ENCODE measurements at places on chromosomes 1 and 21.

- H3K27ac ChIP-seq, result no peak overlapping the region
- peak; percentile 56 for DNase-seq
- H3K36me3 ChIP-seq, result peaks cover 3% of the 10 kb centered on the region
Measured at GRCh38 chr1:155938220-155938627, 3.2 kb upstream of the RXFP4 start.

DNA sequence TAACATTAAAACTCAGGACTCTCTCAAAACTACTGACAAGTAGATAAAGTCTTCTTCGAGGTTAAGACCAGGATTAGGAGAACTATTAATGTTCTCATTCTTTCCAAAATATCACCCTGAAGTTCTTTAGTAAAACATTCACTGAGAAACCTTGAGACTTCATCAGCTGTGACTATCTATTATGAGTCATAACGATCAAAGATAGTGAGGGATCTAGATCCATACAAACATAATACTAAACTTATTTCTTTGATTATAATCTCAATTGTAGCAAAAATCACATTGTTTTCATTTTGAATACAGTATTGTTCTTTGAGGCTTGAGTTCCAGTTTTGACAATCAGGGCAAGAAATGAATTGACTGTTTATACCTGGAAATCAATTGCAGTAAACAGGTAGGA lies 11.1 kb downstream of the PYHIN1 start:
- H3K36me3 ChIP-seq, result no peaks in the 10 kb centered on the region
- H3K27me3 ChIP-seq, result no peaks in the 10 kb centered on the region
- H3K27ac ChIP-seq, result no peak overlapping the region

GRCh38 chr1:212237651-212238050 lies 47.6 kb upstream of the PPP2R5A start:
- DNase-seq, result no peak
- no peaks in the 10 kb centered on the region for H3K36me3 ChIP-seq
- no peak overlapping the region for H3K27ac ChIP-seq
- H3K27me3 ChIP-seq, result no peaks in the 10 kb centered on the region
- H3K4me1 ChIP-seq, result no peaks in the 10 kb centered on the region

GRCh38 chr1:207844371-207844770 lies 66.6 kb downstream of the CD34 start:
- H3K27ac ChIP-seq, result no peak overlapping the region
- peaks cover 31% of the 10 kb centered on the region for H3K4me1 ChIP-seq
- H3K4me3 ChIP-seq, result no peak overlapping the region
- DNase-seq, result no peak
- no peaks in the 10 kb centered on the region for H3K27me3 ChIP-seq

- peaks cover 3% of the 10 kb centered on the region for H3K4me1 ChIP-seq
- H3K27ac ChIP-seq, result no peak overlapping the region
- H3K36me3 ChIP-seq, result no peaks in the 10 kb centered on the region
- no peaks in the 10 kb centered on the region for H3K27me3 ChIP-seq
- no peak overlapping the region for H3K4me3 ChIP-seq
Measured at GRCh38 chr1:244952940-244953339, 88.6 kb upstream of the HNRNPU start.

- no peak for DNase-seq
- H3K27ac ChIP-seq, result no peak overlapping the region
- peaks cover 15% of the 10 kb centered on the region for H3K4me1 ChIP-seq
- no peaks in the 10 kb centered on the region for H3K36me3 ChIP-seq
Measured at GRCh38 chr1:212228076-212228475, 57.1 kb upstream of the PPP2R5A start.

DNA sequence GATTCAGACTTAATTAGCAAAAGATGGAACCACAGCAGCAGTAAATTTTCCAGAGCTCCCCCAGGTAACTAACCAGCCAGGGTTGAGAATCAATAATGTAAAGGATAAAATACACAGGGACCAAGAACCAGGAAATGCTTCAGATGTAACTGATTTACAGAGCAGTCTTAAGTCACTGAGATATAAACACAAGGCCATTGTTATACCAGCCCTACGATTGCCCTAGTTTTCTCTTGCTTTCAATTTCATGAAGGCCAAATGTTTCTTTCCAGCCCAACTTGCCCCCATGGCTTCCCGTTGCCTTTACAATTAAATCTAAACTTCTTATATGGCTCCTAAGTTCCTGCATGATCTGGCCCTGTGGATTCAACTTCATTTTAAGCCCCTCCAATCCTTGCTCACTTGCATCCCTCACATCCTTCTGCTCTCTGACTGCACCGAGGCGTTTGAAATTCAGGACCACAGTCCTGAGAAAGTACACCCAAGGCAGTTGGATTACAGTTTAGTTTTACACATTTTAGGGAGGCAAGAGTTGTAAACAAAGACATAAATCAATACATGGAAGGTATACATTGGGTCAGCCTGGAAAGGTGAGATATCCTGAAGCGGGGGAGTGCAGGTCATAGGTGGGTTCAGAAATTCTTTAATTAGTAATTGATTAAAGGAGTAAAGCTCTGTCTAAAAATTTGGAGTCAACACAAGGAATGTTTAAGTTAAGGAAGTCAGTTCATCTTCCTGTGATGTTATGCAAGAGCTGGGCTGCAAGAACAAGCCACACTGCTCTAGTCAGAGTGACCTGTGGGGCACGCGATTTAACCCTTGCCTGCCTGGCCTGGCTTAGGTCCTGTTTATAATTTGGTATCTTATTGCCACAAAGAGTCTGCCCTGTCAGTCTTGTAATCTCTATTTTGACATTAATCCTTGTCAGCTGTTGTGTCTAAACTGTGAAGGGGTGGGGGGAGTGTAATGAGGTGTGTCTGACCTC lies 69.9 kb upstream of the COG2 start:
- no peaks in the 10 kb centered on the region for H3K4me1 ChIP-seq
- H3K36me3 ChIP-seq, result no peaks in the 10 kb centered on the region
- DNase-seq, result no peak
- H3K27ac ChIP-seq, result no peak overlapping the region
- H3K27me3 ChIP-seq, result no peaks in the 10 kb centered on the region

DNA sequence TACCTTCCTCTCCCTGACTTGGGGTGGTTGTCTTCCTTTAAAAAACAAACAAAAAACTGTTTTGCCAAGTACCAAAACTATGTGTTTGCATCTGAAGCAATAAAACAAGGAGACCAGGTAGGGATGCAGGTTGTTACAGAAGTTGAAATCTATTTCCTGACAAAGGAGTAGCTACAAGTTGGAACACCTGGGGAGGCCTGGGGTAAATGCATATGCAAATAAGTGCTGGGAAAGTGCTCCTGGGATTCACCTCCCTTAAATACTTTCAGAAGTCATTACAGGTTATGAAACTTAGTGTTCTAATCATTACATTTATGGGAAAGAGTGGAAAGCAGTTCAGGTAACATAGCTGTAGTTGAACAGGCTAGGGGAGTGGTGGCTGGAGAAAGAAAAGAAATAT lies 1.9 kb upstream of the TSNAX start:
- H3K27me3 ChIP-seq, result no peaks in the 10 kb centered on the region
- no peak for DNase-seq
- no peak overlapping the region for H3K4me3 ChIP-seq
- H3K27ac ChIP-seq, result no peak overlapping the region

GRCh38 chr1:203733009-203733863 lies 31.7 kb upstream of the LAX1 start:
- DNase-seq, result no peak
- H3K4me1 ChIP-seq, result no peaks in the 10 kb centered on the region
- H3K36me3 ChIP-seq, result peaks cover 8% of the 10 kb centered on the region

GRCh38 chr1:181813266-181813665 lies 248.2 kb downstream of the ZNF648 start:
- DNase-seq, result no peak
- H3K4me1 ChIP-seq, result no peaks in the 10 kb centered on the region
- H3K27ac ChIP-seq, result no peak overlapping the region
- H3K27me3 ChIP-seq, result no peaks in the 10 kb centered on the region
- no peaks in the 10 kb centered on the region for H3K36me3 ChIP-seq

- no peak overlapping the region for H3K4me3 ChIP-seq
- no peaks in the 10 kb centered on the region for H3K27me3 ChIP-seq
- DNase-seq, result peak; percentile 16
- H3K4me1 ChIP-seq, result peaks cover 5% of the 10 kb centered on the region
- no peaks in the 10 kb centered on the region for H3K36me3 ChIP-seq
- peak overlapping the region; percentile 73 for H3K27ac ChIP-seq
Measured at GRCh38 chr21:38349111-38349746, 92.4 kb downstream of the KCNJ15 start.

- no peak overlapping the region for H3K4me3 ChIP-seq
- H3K27ac ChIP-seq, result no peak overlapping the region
- H3K27me3 ChIP-seq, result no peaks in the 10 kb centered on the region
- no peaks in the 10 kb centered on the region for H3K4me1 ChIP-seq
- no peak for DNase-seq
- H3K36me3 ChIP-seq, result no peaks in the 10 kb centered on the region
Measured at GRCh38 chr1:239897458-239897857, 194.2 kb upstream of the FMN2 start.

GRCh38 chr21:34887725-34888568 lies 161.2 kb downstream of the RUNX1 start:
- H3K4me1 ChIP-seq, result peaks cover 58% of the 10 kb centered on the region
- H3K27ac ChIP-seq, result peak overlapping the region; percentile 87
- H3K4me3 ChIP-seq, result peak overlapping the region; percentile 81

DNA sequence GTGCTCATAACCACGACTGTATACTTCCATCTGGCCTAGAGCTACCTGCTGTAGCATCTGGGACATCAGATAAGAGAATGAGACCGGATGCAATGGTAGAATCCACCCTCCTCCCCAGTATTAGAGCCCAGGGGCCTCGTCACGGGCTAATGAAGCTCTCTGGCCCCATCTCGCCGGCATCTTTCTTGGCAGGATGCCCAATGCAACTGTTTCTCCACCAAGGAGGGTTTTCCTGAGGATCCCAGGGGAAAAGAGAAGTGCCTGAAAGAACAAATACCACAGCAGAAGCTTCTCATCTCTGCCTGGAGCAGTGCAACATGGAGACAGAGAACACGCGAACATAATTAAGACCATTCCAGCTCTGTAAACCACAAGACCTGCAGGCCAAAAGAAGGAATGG lies 80.0 kb downstream of the VWA5B1 start:
- H3K36me3 ChIP-seq, result no peaks in the 10 kb centered on the region
- H3K27me3 ChIP-seq, result peaks cover 23% of the 10 kb centered on the region
- H3K27ac ChIP-seq, result no peak overlapping the region
- H3K4me3 ChIP-seq, result no peak overlapping the region
- H3K4me1 ChIP-seq, result no peaks in the 10 kb centered on the region

- H3K27me3 ChIP-seq, result no peaks in the 10 kb centered on the region
- H3K27ac ChIP-seq, result peak overlapping the region; percentile 80
- no peak overlapping the region for H3K4me3 ChIP-seq
- peak; percentile 53 for DNase-seq
Measured at GRCh38 chr1:24536391-24536840, 19.5 kb upstream of the NCMAP start.

- peaks cover 22% of the 10 kb centered on the region for H3K36me3 ChIP-seq
- H3K27me3 ChIP-seq, result no peaks in the 10 kb centered on the region
- no peak overlapping the region for H3K4me3 ChIP-seq
- no peak overlapping the region for H3K27ac ChIP-seq
Measured at GRCh38 chr1:10540277-10541005, 65.7 kb downstream of the PEX14 start.

DNA sequence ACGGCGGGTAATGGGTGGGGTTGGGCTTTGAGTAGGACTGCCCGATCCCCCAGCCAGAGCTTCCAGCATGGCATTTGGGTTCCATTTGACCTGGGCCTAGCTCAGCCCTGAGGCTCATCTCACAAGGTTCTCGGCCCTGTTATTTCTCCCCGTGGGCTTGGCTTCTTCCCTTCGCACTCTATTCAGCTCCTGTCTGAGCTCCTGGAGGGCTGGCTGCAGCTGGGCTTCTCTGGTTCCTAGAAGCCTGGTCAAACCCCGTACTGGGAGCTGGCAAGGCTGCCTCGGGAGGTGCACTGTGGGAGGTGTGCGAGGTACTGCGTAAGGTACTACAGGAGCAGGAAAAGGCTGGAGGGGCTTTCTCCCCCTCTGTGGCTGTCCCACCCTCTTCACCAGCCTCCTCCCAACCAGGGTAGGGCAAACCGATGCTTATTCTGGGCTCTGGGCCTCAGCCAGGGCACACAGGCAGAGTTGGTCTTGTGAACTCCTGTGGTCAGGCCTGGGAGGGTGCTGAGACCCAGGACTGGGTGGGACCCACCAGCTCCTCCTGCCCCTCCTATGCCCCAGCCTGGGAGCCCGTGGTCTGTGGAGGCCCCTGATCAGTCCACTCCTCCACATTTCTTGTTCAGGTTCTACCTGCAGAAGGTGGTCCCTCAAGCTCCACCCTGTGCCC lies 814 bp downstream of the A3GALT2 start:
- peaks cover 8% of the 10 kb centered on the region for H3K27me3 ChIP-seq
- no peak overlapping the region for H3K4me3 ChIP-seq
- H3K4me1 ChIP-seq, result no peaks in the 10 kb centered on the region
- DNase-seq, result no peak

DNA sequence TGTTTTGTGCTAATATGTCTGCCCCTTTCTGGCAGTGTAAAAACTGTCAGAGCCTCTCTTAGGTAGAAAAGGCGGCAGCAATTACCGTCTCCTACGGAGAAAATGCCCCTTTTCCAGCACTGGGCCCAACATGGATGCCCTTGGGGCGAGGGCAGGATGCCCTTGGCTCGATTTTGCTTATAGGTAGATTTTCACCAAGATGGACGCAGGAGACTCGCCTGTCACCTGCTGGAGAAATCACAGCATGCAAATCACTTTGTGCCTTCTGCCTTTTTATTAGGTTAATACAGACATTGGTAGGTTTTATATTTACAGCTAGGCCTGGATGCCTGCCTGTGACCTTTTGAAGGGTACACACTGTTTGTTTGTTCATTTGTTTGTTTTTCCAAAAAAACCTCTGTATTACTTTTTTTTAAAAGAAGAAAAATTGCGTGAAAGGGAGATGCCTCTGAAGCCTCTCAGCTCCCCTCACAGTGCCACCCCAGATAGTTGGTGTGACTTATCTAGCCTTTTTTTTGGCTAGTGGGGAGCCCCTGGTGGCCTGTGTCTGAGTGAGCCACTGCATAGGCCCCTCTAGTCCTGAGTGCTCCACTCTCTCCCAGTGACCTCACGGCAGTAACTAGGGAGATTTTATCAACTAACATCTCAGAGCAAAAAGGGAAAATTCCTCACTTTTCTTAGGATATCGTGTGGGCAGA lies 2.5 kb downstream of the ATP1B1 start:
- peaks cover 9% of the 10 kb centered on the region for H3K4me1 ChIP-seq
- no peak overlapping the region for H3K4me3 ChIP-seq
- no peaks in the 10 kb centered on the region for H3K36me3 ChIP-seq
- peaks cover 5% of the 10 kb centered on the region for H3K27me3 ChIP-seq

GRCh38 chr1:86504137-86504479 lies 35.4 kb downstream of the CLCA1 start:
- no peak for DNase-seq
- H3K4me1 ChIP-seq, result peaks cover 7% of the 10 kb centered on the region
- H3K27ac ChIP-seq, result no peak overlapping the region
- H3K4me3 ChIP-seq, result peak overlapping the region; percentile 6

GRCh38 chr1:211474451-211474850 lies 17.5 kb downstream of the RD3 start:
- no peak for DNase-seq
- H3K27me3 ChIP-seq, result peaks cover 16% of the 10 kb centered on the region
- peaks cover 3% of the 10 kb centered on the region for H3K4me1 ChIP-seq
- H3K27ac ChIP-seq, result no peak overlapping the region
- no peak overlapping the region for H3K4me3 ChIP-seq
- H3K36me3 ChIP-seq, result no peaks in the 10 kb centered on the region

GRCh38 chr1:164611754-164612642 lies 53.0 kb downstream of the PBX1 start:
- no peaks in the 10 kb centered on the region for H3K27me3 ChIP-seq
- peaks cover 2% of the 10 kb centered on the region for H3K4me1 ChIP-seq
- H3K4me3 ChIP-seq, result no peak overlapping the region
- H3K27ac ChIP-seq, result no peak overlapping the region
- DNase-seq, result no peak
